Urothelium cell line (cell line): ENCODE measurements at places on chromosomes 16 and 17.

DNA sequence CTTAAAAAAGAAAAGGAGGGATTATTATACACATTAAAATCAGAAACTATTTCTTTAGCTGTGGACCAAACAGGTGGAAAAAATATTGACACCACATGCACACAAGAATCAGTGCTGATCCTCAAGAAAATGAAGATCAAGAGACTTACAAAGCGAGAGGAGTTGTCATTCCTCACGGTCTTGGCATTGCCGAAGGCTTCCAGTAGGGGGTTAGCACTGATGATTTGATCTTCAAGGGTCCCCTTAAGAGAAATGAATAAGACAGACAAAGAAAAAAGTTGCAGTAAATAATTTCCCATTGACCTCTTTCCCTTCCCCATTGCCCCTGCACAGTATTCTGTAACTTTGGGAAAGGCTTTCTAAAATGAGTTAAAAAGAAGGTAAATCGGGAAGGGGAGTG is 6.0 kb downstream of the MYH4 start:
- no peak for DNase-seq

GRCh38 chr16:28164140-28164539 is 47.6 kb downstream of the XPO6 start:
- DNase-seq, result no peak

- no peak for DNase-seq
Observed at GRCh38 chr17:35265566-35266141, 22.8 kb downstream of the SLFN5 start.

DNA sequence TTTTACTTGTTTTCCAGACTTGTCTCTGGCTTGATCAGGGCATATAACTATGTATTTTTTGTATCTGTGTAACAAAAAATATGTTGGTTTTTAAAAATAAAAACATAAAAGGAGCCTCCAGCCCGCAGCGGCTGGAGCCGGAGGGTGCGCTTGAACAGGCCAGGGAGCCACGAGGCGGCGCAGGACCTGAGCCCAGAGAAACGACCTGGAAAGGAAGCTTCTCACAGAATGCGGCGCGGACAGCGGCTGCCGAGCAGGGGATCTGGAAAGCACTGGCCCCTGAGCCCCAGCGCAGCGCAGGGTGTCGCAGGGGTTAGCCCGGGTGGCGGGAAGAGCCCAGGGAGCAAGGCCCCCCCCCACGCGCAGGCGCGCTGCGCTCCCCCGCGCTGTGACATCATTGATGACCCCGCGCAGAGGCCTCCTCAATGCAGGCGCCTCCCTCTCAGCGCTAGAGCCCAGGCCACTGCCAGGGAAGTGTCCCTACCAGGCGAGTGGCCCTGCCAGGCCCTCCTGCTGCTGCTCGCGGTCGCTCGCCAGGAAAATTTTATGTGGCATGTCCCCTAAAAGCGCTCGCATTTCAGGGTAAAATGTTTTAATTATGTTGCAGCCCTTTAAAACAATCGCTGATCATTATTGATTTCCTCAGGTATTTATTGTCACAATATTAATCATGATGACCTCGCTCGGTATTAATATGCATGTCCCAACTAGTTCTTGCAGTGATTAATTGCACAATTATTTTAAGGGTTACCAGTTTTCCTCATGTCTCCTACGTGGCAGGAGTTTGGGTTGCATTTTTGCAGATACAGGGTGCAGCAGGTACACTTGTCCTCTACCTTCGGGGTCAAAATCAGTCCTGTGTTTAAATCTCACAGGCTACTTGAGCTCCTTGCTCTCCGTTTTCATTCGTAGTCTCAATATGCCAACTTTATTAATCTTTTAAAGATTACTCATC is 134.2 kb downstream of the USP22 start:
- peak; percentile 70 for DNase-seq

- DNase-seq, result no peak
Observed at GRCh38 chr17:7147772-7148171, 31.4 kb downstream of the ASGR1 start.

DNA sequence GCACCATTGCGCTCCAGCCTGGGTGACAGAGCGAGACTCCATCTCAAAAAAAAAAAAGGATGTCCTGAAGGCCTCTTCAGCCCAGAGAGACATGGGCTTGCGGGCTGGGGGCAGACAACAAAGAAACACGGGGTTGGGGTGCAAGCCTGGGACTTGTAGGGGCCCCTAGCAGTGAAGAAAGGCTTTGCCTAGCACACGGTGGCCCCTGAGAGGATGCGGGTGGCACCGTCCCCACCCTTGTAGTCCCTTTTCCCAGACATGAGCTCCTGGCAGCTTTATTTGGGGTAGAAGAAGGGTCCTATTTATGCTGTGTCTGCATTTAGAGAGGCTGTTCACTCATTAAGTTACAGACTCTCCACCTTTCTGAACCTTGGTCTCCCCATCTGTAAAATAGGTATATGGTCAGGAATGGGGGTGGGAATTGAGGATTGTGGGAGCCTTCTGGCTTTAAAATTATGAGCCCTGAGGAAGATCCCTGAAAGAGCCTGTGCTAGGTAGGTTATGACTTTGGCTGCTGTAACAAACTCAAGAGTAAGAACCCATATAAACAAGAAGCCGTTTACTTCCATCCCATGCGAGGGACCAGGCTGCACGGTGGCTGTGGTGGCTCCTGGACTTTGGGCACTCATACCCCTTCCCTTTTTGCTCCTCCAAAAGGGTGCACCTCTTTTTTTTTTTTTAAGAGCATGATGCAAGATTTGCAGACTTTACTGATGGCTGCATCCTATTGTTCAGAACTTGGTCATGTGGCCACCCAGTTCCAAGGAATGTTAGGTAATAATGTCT is 20.6 kb upstream of the ADGRG1 start:
- no peak for DNase-seq

DNA sequence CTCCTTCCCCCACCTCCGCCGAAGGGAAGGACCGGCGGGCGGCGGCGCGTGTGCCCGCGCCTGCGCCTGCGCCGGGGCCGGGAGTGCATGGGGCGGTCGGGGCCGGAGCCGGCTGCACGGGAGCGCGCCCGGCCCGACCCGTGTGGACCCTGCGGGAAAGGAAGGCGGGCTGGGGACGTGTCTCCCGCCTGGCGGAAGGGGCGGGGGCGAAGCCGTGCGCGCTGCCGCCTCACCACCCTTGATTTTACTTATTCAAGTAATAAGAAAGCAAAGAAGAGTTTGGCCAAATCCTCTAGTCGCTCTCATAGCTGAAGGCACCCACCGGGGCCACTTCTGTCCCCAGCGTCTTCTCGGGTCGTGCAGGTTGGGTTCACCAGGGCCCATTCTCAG is 596 bp upstream of the PFN1 start:
- peak; percentile 85 for DNase-seq
